Fibroblast of skin of abdomen (primary cell): ENCODE measurements at places on chromosomes 4 and X.
A peak's percentile ranks its signal among the peaks of the same experiment; 100 is the strongest.

GRCh38 chr4:43282534-43282933, 390.0 kb downstream of the GRXCR1 start:
- DNase-seq: no peak

DNA sequence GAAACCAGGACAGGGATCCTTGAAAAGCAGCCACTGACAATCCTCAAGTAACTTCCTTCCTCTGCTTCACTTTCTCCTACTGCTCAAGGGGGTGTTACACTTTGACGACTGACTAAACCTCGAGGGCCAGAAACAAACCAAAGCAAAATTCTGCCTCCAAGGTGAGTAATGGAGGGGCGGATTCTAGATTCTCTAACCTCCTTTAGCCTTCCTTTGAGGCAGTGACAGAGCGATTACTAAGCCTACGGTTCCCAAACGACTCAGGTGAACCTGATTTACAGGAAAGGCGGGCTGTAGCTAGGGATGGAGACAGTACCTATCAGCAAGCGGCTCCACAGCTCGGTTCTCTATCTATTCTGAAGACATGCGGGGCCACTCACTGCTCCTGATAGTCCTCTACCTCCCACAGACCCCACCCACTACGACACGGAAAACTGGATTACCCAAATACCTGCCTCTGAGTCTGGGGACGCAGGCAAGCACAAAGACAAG, 487 bp downstream of the TBCK start:
- DNase-seq: peak; percentile 29

DNA sequence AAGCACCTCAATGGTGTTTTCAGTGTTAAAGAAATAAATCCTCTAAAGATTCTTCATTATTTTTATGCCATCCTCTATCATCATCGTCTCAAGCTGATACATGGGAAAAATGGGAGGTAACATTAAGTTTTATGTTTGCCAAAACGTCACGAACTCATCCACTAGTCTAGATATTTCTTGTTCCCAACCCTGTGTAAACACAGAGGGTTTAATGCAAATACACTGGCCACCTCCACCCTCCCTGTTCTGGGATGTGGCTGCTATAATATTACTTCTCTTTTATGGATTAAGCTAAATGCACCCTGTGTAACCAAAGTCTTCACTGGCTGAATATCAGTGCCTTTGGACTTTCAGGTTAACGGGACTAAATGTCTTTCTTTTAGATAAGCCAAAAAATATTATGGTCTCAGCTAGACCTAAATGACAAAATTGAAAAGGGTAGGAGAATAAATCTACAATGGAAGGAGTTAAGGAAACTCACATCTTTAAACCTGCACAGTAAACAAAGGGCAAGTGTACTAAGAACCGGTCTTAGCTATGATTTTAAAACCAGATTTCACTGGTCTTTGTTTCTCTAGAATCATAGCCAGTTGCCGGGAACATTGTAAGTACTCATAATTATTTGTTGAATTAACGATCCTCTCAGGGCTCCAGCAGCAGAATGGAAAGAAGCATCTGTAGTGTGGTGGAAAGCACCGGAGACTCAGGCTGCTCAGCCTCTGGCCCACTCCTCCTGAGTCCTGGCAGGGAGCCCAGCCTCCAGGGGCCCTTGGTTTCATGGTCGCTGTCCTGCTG, 103.5 kb upstream of the NOCT start:
- DNase-seq: no peak

DNA sequence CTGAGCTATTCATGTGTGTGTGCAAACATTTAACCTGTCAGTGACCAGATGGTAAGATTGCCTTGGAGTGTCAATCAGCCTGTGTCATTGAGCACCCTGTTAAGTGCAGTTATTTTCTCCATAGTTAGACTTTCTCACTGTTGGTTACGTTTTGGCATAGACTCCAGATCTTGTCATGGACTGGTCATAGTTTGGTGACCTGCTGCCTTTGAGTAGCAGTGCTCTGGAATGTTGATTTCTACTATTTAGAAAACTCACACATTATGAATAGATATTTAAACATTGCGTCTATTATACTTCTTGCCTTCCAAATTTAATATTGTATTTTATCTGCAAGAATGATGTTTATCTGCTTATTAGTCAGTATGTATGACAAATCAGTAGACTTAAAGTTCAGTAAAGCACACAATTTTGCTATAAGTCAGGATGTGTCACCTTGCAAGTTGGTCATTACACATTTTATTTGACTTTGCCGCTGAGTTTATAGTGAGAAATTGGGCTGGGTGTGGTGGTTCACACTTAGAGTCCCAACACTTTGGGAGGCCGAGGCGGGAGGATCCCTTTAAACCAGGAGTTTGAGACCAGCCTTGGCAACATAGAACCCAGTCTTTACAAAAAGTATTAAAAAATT, 42.4 kb downstream of the KIAA0232 start:
- DNase-seq: no peak

DNA sequence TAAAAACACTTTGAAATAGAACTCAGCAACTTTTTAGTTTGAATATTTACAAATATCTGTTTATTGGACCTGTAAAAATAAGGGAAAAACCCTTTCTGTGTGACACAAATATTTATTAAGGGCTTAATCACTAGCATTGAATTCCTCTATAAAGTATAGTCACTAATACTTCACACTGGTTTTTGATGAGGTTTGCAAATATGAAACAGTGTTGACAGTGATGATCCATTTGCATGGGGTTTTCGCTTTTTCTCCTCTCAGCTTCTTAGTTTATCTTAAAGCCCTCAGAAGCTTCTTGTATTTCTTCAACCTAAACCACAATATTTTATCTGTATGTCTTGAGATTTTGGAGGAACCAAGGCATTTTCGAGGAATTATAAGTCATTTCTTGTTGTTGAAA, 96.6 kb upstream of the TEX13A start:
- DNase-seq: no peak

GRCh38 chr4:56289934-56290333, 97.4 kb downstream of the AASDH start:
- DNase-seq: no peak

- no peak for DNase-seq
Observed at GRCh38 chr4:88793475-88793874, 95.8 kb upstream of the NAP1L5 start.

- no peak for DNase-seq
Observed at GRCh38 chr4:90883519-90883918, 756.3 kb downstream of the CCSER1 start.

DNA sequence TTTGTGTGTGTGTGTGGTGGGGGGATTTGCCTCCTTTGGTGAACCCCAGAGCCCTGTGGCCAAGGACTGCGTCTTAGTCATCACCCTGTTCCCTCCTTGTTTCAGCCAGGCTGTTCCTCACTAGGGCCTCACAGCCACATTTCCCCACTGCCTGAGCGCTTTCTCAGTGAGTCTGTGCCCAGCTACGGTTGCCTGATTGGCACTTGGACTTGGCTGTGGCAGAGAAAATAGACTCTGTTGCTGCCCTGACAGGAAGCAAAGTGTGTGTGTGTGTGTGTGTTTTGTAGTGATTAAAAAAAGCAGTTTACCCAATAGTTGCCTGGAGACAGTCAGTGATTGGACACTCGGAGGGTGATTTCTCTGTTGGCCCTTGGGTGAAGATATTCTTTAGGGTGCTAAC, 113.0 kb downstream of the UCHL1 start:
- no peak for DNase-seq

- no peak for DNase-seq
Observed at GRCh38 chrX:155645180-155645579, 32.4 kb upstream of the TMLHE start.

GRCh38 chr4:2025817-2026216, 17.0 kb upstream of the NELFA start:
- no peak for DNase-seq

- DNase-seq: no peak
Observed at GRCh38 chr4:121943941-121944340, 7.9 kb downstream of the TRPC3 start.

DNA sequence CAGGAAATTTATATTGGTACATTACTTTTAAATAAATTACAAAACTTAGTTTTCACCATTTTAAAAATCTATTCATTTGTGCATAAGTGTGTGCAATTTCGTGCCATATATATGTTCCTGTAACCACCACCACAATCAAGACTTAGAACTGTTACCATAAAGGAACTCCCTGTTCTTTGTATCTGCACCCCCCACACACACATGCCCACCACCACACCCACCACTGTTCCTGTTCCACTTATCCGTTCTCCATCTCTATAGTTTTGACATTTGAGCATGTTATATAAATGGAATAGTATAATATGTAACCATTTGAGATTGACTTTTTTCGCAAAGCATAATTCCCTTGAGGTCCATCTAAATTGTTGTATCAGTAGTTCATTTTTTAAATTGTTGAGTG, 73.7 kb downstream of the TAF1 start:
- DNase-seq: no peak

- peak; percentile 61 for DNase-seq
Observed at GRCh38 chr4:102554482-102554881, 53.3 kb downstream of the NFKB1 start.

GRCh38 chr4:153170407-153170806, 33.8 kb upstream of the TRIM2 start:
- DNase-seq: no peak

GRCh38 chr4:138037696-138038095, 204.5 kb downstream of the SLC7A11 start:
- DNase-seq: peak; percentile 71

DNA sequence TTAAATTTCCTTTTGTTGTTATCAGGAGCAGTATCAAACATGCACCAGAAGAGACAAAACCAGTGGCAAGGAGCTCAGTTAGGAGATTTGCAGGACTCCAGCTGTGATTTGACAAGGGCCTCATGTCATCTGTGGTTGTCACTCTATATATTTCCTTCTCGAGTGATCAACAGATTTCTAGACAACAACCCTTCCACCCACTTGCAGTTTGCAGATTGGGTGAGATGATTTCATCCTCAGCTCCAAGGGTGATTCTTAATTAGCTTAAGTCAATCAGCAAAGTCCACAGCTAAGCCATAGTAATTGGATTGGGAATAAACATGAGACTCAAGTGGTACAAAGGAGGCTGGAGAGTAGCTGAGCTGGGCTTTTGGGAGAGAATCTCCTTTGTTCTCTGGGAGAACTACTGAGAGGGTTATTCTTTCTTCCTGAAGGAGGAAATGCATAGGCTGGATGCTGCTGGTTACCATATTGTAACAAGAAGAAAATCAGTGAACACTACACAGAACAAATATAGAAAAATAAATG, 192.8 kb downstream of the PPARGC1A start:
- no peak for DNase-seq

DNA sequence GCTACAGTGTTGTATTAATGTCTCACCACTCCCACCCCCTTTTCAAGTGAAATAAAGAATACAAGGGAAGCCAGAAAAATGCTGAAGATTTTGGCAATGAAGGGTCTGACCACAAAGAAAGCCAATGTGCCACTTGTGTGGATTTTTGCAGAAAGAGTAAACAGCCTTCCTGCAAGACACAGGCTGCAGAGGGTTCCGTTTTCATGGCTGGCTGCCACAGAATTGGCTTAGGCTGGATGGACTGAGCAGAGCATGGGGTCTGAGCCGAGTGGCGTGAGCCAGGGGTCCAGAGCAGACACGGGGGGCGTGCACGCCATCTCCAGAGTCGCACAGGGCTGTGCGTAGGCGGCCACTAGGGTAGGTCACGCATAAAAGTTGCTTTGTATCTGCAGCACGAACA, 69.2 kb downstream of the MTNR1A start:
- DNase-seq: peak; percentile 40

DNA sequence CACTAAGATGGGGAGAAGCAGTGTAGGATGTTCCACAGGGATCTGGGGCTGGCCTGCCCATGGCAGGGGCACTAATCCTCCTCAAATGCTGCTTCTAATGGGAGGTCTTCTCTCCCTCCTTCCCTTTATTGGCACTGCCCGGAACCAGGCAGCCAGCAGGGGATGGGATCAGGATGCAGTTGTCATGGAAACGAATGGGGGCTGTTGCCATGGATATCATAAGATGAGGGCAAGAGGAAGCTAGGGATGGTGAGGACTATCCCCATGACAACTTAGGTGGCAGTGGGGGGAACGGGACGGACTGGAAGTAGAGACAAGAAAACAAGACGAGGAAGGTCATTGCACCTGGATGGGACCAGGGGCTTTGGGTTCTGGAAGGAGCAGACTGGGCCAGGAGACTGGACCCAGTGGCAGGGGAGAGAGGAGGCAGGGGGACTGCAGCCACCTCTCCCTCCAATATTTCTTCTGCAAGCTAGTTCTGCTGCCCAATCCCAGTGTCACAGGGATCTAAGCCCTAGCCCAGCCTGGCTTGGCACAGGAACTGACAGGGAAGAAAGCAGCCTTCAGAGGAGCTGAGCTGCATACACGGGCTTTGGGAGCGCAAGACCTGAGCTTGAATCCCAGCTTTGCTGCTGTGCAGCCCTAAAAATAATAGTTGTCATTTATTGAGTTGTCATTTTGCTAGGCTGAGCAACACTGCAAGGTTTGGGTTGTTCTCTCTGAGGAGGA, 19.0 kb downstream of the IQSEC2 start:
- DNase-seq: no peak

DNA sequence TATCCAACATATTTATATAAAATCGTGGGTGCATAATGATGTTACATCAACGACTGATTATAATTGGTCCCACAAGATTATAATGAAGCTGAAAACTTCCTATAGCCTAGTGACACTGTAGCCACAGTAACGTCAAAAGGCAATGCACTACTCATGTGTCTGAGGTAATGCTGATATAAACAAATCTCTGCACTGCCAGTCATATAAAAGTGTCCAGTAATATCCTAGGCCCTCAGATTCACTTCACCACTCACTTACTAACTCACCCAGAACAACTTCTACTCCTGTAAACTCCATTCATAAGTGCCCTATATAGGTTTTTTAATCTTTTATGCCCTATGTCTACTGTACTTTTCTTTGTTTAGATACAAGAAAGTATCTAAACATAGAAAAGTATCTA, 18.8 kb downstream of the FRYL start:
- no peak for DNase-seq

GRCh38 chr4:107950746-107951540, 19.6 kb downstream of the CYP2U1 start:
- DNase-seq: peak; percentile 20

GRCh38 chr4:6390356-6390755, 82.1 kb downstream of the PPP2R2C start:
- no peak for DNase-seq

DNA sequence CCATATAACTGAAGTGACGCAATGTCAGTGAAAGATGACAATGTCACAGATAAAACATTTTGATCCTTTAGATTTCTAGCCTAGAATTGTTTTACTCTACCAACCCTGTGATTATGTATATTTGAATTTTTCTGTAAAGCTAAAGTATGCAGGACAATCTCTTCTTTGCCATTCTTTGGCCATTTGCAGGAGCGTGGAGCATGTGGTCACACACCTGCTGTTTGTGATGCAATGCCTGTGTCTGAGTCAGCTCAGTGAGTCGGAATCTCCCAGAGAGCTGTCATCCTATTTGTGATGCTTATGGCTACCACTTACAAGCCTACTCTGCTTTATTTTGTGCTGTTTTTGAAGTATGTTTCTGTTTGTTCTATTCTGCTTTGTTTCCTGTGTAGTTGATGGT, 214.5 kb downstream of the NAF1 start:
- peak; percentile 37 for DNase-seq

GRCh38 chrX:154718616-154719015, 32.3 kb downstream of the GAB3 start:
- DNase-seq: no peak

- DNase-seq: no peak
Observed at GRCh38 chr4:37732526-37733186, 46.5 kb upstream of the RELL1 start.
